Activated naive CD8-positive, alpha-beta T cell treated with anti-CD3 and anti-CD28 coated beads, Interleukin-2, amount 50 U/mL, for 16 hours (primary cell): ENCODE measurements at places on chromosomes 2 and 18.

- DNase-seq: no peak
Measured at GRCh38 chr2:88608184-88608583, 19.1 kb downstream of the EIF2AK3 start.

GRCh38 chr2:191247381-191248057 lies 2.3 kb downstream of the MYO1B start:
- DNase-seq: no peak

- DNase-seq: no peak
Measured at GRCh38 chr2:98507891-98508708, 63.4 kb downstream of the INPP4A start.

DNA sequence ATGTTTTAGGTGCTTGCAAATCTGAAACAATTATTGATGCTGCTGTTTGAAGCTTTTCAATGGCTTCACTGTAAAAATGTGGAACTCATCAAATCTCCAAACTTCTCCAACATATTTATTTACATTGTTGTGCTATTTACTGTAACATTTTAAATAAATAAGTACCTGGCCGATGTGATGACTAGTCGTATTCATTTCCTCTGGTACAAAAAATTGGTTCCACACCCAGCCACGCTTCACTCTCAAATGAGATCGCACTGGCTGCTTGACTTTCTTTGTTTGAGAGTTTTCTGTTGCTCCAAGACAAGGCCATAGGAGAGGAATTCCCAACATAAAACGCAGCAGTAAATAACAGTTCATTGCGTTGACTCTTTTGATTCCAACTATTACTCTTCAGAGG lies 32.0 kb downstream of the CDH19 start:
- DNase-seq: no peak

GRCh38 chr2:18055290-18055689 lies 176.8 kb downstream of the KCNS3 start:
- no peak for DNase-seq

DNA sequence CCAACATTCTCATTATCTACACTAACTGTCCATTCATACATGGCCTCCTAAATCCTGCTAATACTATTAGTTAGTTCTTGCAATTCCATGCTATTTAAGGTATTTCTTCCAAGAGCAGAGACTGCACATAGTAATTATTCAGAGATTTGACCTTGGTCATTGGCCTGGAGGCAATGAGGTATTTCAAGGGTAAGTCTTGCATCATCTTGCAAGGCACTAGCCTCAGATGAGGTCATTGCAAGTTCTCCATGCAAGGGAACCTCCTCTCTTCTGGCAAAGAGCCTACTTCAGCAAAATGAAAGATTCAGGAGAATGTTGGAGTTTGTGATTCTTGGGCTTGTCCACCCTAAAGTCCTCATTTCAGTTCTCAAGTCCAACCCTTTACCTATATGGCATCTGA lies 48.5 kb upstream of the IKZF2 start:
- no peak for DNase-seq

GRCh38 chr2:219514196-219514761 lies at the start of gene ASIC4:
Gene ASIC4 (plus strand): TSS chr2:219514482. CDS start chr2:219514725, 243 bp downstream.
- DNase-seq: no peak

- no peak for DNase-seq
Measured at GRCh38 chr2:152566728-152567069, 150.6 kb downstream of the PRPF40A start.

DNA sequence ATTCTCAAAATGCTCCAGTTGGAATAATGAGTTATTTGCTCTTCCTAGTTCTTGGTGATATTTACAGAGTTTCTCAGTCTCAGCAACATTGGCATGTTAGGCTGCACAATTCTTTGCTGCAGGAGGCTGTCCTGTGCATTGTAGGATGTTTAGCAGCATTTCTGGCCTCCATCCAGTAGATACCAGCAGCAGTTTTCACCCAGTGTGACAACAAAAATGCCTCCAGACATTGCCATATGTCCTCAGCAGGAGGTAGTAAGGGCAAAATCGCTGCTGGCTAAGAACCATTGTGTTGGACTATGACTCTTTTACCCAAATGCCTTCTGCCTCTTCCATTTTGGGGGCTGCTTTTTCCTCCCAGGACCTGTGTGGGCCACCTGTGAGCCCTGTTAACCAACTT lies 50.4 kb downstream of the PAX8 start:
- DNase-seq: no peak

- no peak for DNase-seq
Measured at GRCh38 chr2:240472078-240472790, 36.8 kb downstream of the GPC1 start.

- no peak for DNase-seq
Measured at GRCh38 chr18:42442656-42443055, 487.6 kb downstream of the PIK3C3 start.

DNA sequence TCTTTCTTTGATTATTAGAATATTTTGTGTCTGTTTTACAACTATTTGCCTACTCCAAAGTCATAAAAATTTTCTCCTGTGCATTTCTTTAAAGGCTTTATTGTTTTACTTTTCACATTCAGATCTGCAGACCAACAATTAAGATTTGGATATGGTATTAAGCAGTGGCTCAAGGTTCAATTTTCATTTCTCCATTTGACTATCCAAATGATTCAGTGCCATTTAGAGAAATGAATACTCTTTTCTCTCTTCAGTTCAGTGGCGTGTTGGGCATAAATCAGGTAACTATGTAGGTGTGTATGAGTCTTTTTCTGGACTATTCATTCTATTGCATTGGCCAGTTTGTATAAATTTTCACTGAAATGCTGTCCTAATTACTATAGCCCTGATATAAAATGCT lies 57.3 kb upstream of the IL1R1 start:
- DNase-seq: no peak

- DNase-seq: no peak
Measured at GRCh38 chr2:111923276-111923804, 24.9 kb downstream of the MERTK start.

GRCh38 chr2:3223080-3223923 lies 154.3 kb downstream of the EIPR1 start:
- peak; percentile 69 for DNase-seq

GRCh38 chr2:28193630-28194403 lies 198.8 kb upstream of the FOSL2 start:
- DNase-seq: no peak

DNA sequence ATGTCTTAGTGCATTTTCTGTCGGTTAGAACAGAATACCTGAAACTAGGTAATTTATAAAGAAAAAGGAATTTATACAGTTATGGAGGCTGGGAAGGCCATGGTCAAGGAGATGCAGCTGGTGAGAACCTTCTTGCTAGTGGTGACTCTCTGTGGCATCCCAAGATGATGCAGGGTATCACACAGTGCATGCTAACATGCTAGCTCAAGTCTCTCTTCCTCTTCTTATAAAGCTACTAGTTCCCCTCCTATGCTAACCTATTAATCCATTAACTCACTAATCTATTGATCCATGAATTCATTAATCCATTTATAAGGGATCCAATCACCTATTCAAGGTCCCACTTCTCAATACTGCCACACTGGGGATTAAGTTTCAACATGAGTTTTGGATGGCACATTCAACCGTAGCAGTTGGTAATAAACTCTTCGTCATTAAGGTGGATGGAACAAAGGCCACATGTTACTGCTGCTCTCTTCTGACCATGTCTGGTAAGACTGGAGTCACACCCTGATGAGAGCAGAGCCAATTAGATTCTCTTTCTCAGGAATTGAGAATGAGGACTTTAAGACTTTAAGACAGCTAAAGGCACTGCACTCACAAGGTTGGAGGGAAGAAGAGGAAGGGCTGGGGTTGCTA lies 211.6 kb upstream of the SMAD7 start:
- no peak for DNase-seq

DNA sequence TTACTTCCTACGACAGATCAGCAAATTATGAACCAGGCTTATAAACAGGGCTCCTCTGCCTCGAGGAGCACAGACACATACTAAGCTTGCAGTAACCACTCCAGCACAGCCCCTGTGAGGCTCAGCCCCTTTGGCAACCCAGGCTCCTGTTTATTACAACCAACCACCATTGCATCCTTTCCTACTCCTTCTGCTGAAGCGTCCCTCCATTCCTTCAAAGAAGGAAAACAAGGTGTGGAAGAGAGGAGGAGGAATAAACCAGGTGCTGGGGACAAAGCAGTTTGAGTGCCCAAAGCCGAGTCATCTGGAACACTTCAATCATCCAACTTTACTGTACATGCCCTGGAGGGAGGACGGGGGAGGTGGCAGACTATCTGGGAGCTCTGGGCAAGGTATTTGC lies 87.2 kb upstream of the MGAT4A start:
- no peak for DNase-seq

DNA sequence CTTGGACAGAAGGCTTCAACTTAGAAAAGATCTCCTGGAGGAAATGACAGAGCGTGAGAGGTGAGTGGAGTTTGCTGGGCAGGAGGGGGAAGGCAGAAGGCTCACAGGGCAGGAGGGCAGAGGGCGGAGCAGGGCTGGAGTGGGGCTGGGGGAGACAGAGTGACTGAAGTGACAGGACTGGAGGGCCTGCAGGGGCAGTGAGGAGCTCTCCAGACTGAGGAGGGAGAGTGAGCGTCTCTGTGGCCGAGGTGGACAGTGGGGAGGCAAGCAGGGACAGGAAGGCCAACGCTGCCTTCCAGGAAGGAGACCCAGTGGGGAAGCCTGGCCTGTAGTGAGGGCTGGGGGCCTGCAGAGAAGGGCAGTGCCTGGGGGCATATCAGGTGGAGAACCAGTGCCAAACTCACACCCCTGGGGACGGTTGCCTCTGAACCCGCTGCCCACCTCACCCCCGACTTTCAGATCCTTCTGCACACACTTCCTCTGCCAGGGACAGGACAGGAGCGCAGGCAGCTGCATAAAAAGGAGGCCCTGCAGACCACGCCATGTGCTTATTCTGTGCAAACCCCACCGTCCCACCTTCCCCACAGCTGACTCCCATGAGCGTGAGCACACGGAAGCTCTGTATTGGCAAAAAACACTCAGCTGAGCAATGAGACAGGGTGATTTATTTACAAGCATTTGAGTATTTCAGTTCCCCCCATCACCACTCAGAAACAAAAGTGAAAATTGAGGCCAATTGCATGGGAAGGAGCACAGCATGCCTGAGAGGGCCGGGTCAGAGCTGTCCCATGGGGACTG lies 244.3 kb downstream of the FAM210A start:
- DNase-seq: no peak

DNA sequence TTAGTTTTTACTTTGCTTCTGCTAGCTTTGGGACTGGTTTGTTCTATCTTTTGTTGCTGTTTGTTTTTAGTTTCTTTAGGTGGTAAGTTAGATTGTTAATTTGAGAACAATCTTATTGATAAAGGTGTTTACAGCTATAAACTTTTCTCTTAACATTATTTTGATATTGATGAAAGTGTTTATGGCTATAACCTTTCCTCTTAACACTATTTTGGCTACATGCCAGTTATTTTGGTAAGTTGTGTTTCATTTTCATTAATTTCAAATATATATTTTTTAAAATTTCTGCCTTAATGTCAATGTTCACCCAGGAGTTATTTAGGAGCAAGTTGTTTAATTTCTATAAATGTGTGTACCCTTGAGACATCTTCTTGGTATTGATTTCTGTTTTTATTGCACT lies 229.6 kb upstream of the SYT4 start:
- no peak for DNase-seq

DNA sequence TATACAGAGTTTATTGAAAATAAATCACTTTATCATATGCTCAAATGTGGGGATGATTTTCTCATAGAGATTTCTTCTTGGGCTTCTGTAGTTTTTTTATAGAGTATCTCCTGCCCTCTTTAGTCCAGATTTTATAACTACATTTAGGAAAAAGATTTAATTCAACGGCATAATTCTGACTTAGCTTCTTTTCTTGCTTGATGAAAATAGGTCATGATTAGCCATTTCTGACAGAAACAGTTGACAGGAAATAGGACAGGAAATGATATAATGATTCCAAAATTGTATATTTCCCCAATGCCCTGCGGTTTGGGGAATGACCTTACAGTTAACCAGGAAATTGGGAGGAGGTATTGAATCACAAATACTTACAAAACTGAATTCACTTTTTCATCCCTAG lies 1531.9 kb upstream of the ACVR2A start:
- no peak for DNase-seq

- no peak for DNase-seq
Measured at GRCh38 chr2:223060201-223060825, 8.3 kb downstream of the KCNE4 start.

- DNase-seq: no peak
Measured at GRCh38 chr2:178859730-178860129, 52.5 kb upstream of the TTN start.

DNA sequence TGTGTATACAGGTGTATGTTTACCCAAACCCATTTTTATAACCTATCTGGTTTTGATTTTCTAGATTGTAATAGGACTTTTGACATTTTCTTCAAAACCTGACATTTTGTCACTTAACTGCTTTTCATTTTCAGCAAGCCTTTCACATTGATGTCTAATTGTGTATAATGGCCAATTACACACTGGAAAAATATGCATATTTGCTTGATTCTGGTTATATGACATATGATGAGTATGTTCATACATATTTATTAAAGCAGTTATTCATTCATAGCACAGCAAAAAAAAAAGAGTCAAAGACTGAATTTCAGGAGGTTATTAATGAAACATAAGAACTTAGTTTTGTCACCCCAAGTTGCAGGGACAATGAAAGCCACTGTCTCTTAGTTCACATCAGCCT lies 307.7 kb upstream of the TNP1 start:
- DNase-seq: no peak

GRCh38 chr2:195820867-195821565 lies 164.0 kb downstream of the SLC39A10 start:
- DNase-seq: no peak

- no peak for DNase-seq
Measured at GRCh38 chr2:135063210-135063609, 11.1 kb downstream of the RAB3GAP1 start.

GRCh38 chr2:43399515-43400264 lies 173.3 kb upstream of the ZFP36L2 start:
- no peak for DNase-seq

DNA sequence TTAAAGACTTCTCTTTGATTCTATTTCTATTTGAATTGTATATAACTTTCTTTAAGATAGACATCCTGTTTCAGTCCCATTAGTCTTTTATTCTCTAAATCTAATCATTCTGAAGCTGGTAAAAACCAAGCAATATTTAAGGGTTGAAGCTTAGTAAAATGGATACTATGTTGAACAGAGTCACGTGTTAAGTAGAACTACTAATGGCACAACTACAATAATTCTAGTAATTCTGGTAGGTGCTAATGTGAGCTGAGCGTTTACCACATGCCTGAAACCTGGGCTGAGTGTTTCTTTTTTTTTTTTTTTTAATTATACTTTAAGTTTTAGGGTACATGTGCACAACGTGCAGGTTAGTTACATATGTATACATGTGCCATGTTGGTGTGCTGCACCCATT lies 8.9 kb upstream of the AFF3 start:
- no peak for DNase-seq

DNA sequence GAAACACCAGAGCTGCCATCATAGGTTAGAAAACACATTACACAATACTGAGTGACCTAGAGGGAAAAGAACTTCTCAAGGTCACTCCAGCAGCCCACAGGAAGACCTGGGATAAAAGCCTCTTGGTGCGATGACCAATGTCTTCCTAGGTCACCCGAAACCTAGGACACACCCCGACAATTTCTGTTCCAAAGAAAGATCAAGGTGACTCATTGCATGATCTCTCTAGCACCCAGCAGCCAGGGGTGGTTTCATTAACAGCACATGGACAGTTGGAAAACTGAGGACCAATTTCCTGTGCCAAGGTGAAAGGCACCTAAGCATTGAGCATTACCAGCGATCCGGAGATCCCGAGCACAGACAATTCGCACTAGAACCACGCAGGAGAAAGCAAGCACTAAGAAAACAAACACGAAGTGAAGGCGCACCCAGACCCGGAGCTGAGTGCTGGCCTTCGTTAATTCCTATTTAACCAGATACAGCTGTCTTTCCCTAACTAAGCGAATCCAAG lies 1.5 kb downstream of the CACNB4 start:
- DNase-seq: no peak

- DNase-seq: no peak
Measured at GRCh38 chr2:214902286-214902685, 92.8 kb upstream of the BARD1 start.
